ENCODE measurements at places on chromosomes 7 and 10.

DNA sequence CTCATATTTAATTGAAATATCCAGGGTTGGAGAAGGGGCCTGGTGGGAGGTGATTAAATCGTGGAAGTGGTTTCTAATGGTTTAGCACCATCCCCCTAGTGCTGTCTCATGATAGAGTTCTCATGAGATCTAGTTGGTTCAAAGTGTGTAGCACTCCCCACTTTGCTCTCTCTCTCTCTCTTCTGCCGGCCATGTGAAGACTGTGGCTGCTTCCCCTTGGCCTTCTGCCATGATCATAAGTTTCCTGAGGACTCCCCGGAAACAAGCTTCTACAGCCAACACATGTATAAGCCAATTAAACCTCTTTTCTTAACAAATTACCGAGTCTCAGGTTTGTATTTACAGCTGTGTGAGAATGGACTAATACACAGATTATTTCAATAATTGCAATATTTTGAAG is 305.8 kb upstream of the KCND2 start:
- DNase-seq, result no peak
- H3K27me3 ChIP-seq, result no peaks in the 10 kb centered on the region
- no peaks in the 10 kb centered on the region for H3K36me3 ChIP-seq
- no peak overlapping the region for H3K27ac ChIP-seq

- no peak for DNase-seq
- H3K27me3 ChIP-seq, result no peaks in the 10 kb centered on the region
- no peaks in the 10 kb centered on the region for H3K4me1 ChIP-seq
- no peak overlapping the region for H3K4me3 ChIP-seq
Observed at GRCh38 chr10:22911889-22912762, 15.7 kb upstream of the ARMC3 start.

DNA sequence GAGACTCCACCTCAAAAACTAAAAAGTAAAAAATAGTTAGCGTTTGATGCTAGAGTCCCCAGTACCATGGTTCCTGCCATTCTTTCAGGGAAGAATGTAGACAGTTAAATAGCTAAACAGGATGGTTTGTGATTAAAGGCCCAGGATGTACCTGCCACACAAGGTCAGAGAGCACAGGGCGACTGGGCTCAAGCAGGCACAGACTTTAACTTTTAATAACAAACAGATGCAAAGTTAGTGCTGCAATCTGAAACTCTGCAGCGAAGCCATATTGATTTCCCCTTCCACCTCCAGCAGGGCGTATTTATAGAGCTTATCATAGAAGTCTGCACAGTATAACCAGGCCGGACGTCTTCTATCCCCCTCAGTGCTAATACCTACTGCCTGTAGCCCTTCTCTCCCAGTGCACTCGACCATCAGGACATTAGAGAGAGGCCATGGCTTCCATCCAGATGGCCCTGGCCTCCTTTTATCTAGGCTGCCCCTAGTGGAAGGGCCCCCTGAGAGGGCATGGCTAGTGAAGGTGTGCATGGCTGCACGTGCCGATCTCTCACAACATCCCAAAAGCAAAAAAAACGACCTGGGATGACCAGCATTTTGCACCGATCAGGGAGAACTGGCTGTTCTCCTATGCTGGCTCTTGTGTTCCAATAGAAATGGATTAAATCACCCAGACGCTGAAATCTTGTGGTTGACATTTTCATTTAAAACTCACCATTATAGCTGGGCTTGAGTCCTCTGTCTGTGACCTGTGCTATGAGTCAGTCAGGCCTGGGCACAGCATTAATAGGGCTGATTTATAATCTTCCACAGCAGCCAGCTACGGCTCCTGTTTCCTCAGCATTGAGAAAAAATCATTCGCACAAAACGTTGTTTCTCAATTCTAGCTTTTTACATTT is 7.6 kb upstream of the BAG3 start:
- H3K4me1 ChIP-seq, result no peaks in the 10 kb centered on the region
- DNase-seq, result no peak
- H3K4me3 ChIP-seq, result no peak overlapping the region
- H3K27me3 ChIP-seq, result no peaks in the 10 kb centered on the region
- no peaks in the 10 kb centered on the region for H3K36me3 ChIP-seq
- H3K27ac ChIP-seq, result no peak overlapping the region

DNA sequence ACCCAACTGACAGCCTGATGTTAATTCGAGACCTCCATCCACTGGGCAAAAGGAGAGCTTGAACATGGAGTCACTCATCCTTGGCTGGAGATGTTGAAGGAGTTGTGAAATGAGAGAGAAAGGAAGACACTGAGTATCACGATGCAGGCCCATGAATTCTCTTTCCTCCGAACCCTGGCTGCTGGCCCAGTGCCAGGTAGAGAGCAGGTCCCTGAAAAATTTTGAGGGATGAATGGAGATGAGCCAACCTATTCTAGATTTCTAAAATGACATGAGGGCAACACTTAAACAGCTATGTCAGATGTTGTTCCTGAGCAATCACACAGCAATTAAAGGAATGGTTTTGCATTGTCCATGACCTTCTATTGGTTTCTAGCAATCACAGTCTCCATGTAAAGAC is 355.1 kb upstream of the ZMIZ1 start:
- no peak for DNase-seq
- no peak overlapping the region for H3K27ac ChIP-seq
- no peaks in the 10 kb centered on the region for H3K36me3 ChIP-seq
- H3K27me3 ChIP-seq, result no peaks in the 10 kb centered on the region
- H3K4me3 ChIP-seq, result no peak overlapping the region
- no peaks in the 10 kb centered on the region for H3K4me1 ChIP-seq

DNA sequence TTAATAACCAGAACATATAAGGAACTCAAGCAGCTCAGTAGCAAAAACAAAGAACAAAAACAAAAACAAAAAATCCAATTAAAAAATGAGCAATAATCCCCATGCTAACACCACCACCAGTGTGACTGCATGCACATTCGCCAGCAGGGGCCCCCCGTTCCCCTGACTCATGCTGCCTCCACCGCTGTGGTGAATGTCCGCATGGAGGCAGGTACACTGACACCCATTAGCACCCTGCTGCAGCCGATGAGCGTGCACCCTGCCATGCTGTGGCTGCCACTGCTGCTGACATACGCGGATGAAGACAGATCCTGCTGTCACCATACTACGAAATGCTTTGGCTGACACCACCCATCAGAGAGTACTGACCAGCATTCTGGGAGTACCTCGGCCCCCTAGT is 321.6 kb upstream of the LRRTM3 start:
- H3K4me3 ChIP-seq, result no peak overlapping the region
- H3K36me3 ChIP-seq, result no peaks in the 10 kb centered on the region
- H3K27me3 ChIP-seq, result no peaks in the 10 kb centered on the region
- no peak for DNase-seq

DNA sequence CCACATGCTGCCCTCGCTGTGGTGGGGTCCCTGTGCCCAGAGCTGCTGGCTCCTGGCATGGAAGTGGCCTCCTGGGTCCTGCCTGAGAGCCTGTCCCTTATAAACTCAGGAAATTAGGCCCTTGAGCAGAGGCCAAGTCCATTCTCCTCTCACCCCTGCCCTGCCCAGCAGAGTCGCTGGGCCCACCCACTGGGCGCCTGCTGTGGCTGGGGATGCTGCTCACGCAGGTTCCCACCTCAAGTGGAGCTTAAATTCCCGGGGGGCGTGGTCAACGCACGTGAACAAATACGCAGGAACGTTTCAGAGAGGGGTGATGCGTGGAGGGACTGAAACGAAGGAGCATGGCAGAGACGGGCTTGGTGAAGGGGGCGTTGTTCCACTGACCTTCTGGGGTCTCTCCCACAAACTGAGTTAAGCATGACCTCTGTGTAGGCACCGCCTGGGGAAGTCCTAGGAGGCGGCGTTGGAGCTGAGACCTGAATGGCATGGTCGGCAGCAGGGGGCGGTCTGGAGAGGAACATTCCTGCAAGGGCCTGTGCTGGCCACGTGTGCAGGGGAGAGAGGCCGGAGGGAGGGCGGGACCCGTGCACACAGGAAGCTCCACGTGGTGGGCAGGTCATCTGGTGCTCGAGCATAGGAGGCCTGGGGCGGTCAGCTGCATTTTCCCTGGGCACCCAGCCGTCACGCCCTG is 27.9 kb downstream of the FAM20C start:
- peaks cover 3% of the 10 kb centered on the region for H3K36me3 ChIP-seq
- H3K4me3 ChIP-seq, result no peak overlapping the region
- no peaks in the 10 kb centered on the region for H3K4me1 ChIP-seq
- no peak for DNase-seq

Data from iPS DF 6.9 (cell line).